ENCODE measurements at places on chromosomes 7 and 10.

- DNase-seq = peak; percentile 22
Measured at GRCh38 chr7:27782849-27783248, 42.9 kb downstream of the TAX1BP1 start.

DNA sequence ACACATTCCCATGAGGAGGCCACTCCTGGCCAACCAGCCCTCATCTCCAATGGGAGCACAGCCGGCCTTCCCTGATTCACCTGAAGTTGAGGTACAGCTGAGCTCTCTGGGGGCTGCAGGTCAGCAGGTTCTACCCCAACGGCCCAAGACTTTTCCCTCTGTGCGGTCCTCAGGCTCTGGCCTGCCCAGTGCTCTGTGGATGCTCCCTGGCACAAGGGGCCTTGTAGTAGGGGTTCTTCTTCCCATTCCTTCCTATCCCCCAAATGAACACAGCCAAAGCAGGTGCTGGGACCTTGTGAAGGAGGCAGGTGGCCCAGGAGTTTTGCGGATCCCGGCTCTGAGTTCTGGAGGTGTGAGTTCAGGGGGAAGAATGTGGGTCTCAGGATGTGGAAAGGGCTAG lies 72.2 kb downstream of the PLXNA4 start:
- no peak for DNase-seq

DNA sequence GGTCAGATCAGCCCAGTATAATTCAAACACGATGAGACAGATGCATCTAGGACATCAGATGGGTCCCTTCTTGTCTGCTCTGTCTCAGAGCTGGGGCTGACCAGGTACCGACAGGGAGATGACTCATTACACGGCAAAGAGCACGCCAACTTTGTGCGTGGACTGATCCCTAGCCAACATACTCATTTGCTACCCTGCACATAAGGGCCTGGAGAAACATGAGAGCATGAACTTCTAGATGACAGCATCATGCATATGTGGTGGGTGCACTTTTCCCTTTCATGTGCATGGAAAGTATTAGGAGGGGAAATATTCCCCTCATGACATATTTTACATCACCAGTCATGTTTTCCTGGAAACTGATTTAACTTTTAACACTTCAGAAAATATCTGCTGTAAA lies 35.1 kb upstream of the NPVF start:
- no peak for DNase-seq

DNA sequence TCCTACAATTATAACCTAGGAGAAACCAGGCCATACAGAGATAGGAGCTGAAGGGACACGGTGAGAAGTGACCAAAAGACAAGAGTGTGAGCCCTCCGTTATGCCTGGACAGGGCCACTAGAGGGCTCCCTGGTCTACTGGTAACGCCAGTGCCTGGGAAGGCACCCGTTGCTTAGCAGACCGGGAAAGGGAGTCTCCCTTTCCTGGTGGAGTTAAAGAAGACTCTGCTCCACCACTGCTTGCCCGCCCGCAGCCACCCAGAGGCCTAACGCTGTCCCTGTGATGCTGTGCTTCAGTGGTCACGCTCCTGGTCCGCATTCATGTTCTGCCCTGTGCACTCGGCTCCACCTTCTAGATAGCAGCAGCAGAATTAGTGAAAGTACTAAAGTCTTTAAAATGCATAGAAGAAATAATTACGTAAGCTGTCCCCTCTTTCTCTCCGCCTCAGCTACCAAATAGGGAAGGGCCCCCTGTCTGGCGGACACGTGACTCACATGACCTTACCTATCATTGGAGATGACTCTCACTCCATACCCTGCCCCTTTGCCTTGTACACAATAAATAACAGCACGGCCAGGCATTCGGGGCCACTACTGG lies 34.8 kb downstream of the GRID2IP start:
- peak; percentile 79 for DNase-seq

- no peak for DNase-seq
Measured at GRCh38 chr7:157928808-157929425, 592.1 kb downstream of the DNAJB6 start.

DNA sequence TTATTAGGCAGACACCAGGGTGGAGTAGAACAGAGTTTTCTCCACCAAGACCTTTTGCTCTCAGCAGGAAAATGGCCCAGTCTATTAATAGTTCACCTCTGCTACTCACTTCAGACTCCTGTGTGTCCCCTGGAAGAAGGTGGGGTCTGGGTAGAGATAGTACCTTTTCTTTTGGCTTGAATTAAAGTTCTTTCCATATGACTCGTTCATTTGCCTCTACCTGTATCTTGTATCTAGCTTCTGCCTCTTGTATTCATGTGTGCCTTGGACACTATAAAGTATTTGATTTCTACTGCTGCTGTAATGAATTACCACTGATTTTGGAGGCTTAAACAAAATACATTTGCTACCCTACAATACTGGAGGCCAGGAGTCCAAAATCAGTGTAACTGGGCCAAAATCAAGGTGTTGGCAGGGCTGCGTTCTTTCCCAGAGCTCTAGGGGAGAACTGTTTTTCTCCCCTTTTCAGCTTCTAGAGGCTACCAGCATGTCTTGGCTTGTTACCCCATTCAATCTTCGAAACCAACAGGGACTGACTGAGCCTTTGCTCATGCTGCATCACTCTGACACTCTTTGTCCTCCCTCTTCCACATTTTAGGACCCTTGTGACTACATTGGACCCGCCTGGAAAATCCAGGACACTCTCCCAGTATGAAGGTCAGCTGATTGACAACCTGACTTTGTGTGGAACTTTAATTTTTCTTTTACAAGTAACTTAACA lies 155.6 kb upstream of the PRSS58 start:
- no peak for DNase-seq

GRCh38 chr10:86664341-86665217 lies 3.7 kb upstream of the LDB3 start:
- no peak for DNase-seq

GRCh38 chr10:49330127-49330665 lies 31.2 kb downstream of the C10orf71 start:
- no peak for DNase-seq

GRCh38 chr10:108789919-108790318 lies 1133.4 kb downstream of the XPNPEP1 start:
- peak; percentile 76 for DNase-seq

GRCh38 chr10:122342293-122343134 lies 32.0 kb upstream of the PLEKHA1 start:
- DNase-seq = peak; percentile 56

DNA sequence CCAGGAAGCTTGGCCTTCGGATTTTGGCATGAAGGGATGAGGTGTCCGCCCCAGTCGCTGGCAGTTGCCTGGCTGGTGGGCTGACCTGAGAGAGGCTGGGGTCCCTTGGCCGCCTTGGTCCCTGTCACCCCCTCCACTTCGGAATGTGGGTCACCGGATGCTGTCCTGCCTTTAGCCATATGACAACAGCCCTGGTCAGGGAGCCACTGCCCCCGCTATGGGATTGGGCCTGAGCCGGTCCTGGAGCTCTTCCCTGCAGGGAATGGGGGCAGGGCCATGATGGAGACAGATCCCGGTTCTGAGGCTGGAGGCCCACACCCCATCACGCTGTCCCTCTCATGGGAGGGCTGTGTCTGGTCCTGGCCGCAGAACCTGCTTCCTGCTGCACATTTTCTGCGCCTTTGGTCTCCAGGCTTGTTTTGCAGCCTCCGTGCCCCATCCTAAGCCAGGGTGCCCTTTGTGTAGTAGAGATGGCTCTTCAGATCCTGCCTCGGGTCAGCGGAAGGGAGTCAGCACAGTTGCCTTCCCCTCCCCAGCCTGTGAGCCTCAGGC lies 22.6 kb downstream of the PFKFB3 start:
- no peak for DNase-seq

DNA sequence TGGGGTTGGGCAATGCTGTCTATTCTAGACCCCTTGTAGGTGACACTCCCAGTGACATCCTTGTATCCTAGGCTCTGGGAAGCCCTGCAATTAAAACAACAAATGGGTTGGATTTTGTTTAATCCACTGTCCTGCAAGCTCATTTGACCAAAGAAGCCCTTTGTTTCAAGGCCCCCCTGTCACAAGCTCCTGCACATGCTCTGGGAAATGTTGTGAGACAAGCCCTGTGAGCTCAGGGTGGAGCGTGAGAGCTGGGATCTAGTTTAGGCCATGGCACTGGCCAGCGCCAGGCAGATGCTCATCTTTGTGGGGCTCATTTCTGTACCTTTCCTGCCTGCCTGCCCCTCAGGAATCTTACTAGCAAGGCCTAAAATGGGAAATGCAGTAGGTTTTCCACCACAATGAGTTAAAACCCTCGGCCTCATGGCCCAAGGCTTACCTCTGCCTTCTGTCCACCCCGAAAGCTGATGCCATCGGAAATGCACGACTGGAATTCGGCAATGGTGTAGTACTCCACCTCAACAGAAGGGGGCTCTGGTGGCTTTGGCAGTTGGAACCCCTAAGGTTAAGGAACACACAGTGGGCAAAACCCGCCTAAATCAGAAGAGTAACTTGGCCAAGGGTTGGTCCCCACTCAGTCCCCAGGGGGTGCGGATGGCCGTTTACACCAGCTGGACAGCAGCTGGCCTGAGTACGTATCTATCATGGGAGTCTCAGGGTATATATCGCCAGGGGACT lies 112.0 kb downstream of the NEURL1 start:
- DNase-seq = peak; percentile 37

- DNase-seq = no peak
Measured at GRCh38 chr7:30556840-30557239, 37.8 kb upstream of the GARS1 start.

GRCh38 chr7:103879928-103880600 lies 109.4 kb downstream of the RELN start:
- no peak for DNase-seq

GRCh38 chr10:132624847-132625471 lies 87.4 kb downstream of the INPP5A start:
- no peak for DNase-seq

GRCh38 chr10:51343391-51343790 lies 269.1 kb downstream of the PRKG1 start:
- DNase-seq = no peak

DNA sequence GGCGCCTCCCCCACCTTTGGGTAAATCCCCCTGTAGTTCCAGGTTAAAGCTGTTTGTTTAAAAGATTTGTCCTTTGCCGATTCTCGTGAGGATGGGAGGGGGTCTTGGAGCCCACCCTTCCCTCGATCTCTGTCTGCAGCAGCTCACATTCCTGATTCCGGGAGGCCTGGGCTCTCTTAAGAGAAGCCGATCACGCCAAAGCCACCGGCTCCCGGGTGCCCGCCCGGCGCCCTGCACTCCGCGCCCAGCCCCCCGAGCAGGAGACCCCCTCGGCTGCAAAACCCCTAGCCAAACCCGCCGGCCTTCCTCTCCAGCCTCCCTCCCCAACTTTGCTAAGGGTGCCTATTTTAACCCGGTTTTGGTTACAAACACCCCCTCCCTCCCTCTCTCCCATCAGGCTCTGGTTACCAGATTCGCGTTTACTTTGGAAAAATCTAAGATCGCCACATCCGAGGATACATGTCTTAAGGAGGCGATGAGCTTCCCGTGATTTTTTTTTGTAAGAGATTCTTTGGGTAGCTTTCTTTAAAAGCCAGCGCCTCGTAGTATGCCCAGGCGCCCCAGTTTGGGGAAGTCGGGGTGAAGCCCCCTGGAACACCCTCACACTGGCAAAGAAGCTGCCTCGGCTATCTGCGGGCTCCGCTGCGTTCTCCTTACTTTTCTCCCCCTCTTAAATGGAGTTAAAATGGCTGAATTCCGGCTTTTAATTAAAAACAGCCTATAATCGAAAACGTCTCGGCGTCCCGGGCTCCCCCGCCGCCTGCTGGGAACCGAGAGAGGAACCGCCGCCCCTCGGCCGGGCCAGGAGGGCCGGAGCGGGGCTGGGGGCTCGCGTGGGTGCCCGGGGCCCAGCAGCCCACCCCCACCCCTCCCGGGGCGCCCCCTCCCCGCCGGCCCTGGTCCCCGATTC lies 983 bp downstream of the TNRC18 start:
- DNase-seq = no peak

DNA sequence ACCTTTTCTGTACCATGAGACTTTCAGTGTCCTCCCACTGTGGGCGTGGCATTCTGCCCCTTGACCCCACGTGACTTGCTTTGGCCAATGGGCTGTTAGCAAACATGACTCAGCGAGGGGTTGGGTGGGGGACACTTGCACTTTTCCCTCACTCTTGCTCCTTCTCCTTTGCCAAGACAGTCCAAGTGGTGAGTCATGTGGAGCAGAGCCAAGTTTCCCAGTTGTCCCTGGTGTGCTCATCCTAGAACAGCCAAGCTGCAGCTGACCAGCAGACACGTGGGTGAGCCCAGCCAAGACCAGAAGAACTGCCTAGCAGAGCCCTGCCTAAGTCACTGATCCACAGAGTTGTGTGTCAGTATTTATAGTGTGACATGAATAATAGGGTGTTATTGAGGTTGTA lies 82.8 kb upstream of the CPXM2 start:
- no peak for DNase-seq

DNA sequence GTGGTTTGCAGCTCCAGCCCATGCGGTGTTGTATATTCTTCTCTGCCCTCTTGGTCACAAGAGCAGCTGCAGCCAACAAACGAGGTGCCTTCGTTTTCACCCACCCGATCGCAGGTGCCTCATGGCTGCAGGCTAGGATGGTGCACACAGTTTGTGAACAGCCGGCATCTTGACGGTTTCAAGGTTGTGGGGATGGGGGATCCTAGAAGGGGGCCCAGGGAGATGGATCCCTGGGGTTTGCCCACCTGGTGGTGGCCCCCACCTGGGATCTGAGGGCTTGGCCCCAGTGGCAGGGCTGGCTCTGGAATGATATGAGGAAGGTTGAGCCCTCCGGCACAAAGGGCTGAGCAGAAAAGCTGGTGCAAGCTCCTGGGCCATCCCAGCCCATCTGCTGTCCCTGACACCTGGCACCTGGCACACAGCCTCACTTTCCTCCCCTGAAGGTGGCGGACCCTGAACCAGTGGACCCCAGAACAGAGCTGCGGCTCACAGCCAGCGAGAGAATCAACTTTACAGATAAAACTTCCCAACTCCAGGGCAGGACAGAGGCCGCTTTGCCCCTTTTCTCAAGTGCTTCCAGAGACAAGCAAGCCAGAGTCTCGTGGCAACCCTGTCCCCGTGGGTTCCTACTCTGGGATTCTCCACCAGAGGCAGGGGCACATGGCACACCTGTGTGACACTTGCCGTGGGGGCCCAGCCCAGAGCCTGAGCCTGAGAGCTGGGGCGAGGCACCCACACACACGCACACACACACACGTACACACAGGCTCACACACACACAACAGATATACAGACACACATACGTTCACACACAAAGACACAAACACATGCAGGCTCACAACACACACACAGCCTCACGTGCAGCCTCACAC lies 177.3 kb upstream of the PPP2R2D start:
- DNase-seq = no peak

GRCh38 chr7:122975341-122975740 lies 20.2 kb downstream of the TAS2R16 start:
- DNase-seq = no peak

DNA sequence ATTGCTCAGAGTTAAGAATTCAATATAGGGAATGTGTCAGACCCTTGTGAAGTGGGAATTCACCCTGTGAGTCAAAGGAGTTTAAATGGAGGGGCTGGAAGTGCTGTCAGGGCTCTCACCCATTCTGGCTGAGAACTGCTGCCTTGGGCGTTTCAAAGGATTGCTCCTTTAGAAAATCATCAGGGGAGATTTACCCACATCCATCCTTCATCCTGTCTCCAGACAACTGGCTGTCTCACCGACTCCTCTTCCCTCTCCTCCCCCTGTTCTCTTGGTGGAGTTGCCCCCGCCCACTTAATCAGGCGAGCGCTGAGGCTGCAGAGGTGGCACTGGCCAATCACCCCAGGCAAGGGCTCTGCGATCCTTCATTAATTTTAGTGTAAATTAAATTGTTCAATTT lies 554.8 kb downstream of the CALN1 start:
- DNase-seq = no peak

GRCh38 chr10:73965890-73966768 lies 31.8 kb upstream of the VCL start:
- DNase-seq = no peak
